GM18507 (cell line): ENCODE measurements at places on chromosomes 7 and 10.

DNA sequence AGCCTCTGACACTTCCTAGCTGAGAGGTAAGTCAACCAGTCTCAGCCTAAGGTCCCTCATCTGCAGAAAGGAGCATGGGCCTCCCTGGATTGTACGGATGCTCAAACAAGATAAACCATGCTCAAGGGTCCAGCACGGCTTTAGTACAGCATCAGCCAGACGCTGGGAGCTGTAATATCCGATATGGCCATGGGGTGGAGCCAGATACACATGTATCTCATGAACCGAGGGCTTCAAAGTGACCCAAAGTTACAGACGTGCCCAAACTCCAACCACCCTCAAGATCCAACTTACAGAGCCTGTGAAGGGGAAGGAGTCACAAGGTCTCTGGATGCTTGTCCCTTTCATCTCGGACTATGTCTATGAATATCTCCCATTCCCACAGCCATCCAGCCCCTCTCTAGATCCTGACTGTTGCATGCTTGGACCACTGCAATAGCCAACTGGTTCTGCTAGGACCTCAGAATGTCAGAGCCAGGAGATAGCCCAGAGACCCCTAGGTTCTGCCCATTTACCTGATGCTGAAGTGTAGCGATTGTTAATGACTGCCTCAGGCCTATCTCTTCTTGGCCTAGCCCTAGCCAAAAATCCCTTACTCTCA, 142.4 kb downstream of the SH3PXD2A start:
- DNase-seq: no peak

- peak; percentile 20 for DNase-seq
Measured at GRCh38 chr7:38932509-38933168, 23.6 kb upstream of the VPS41 start.

- no peak for DNase-seq
Measured at GRCh38 chr10:50866317-50866716, 19.1 kb downstream of the A1CF start.

- DNase-seq: no peak
Measured at GRCh38 chr10:49243139-49243538, 54.9 kb upstream of the TMEM273 start.

DNA sequence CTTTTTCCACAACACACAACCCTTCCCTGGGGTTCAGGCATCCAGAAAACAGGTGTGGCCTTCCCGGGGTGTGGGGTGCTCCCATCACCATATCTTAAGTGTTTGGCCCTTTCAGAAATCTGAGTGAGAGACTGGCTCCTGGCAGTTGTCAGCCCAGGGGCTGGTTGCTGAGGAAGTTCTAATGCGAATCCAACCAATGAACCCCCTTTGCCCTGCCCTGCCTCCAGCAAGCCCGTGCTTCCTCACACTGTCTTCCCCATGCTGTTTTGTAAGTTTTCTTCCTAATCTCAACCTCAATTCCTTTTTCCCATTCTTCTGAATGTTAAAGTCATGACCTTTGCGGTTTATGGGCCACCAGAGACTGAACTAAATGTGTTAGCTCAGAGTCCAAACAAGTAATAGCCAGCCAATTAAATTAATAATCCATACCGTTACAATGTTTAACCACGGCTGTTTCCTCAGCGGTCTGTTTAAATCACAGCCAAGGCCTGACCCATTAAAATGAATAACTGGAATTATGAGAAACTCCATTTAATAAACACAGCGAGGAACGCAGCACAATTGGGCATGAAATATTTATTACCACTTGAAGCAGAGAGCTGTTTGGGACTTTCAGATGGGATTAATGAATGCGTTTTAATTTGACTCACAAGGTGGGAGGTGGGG, 90.9 kb upstream of the TCF7L2 start:
- no peak for DNase-seq

DNA sequence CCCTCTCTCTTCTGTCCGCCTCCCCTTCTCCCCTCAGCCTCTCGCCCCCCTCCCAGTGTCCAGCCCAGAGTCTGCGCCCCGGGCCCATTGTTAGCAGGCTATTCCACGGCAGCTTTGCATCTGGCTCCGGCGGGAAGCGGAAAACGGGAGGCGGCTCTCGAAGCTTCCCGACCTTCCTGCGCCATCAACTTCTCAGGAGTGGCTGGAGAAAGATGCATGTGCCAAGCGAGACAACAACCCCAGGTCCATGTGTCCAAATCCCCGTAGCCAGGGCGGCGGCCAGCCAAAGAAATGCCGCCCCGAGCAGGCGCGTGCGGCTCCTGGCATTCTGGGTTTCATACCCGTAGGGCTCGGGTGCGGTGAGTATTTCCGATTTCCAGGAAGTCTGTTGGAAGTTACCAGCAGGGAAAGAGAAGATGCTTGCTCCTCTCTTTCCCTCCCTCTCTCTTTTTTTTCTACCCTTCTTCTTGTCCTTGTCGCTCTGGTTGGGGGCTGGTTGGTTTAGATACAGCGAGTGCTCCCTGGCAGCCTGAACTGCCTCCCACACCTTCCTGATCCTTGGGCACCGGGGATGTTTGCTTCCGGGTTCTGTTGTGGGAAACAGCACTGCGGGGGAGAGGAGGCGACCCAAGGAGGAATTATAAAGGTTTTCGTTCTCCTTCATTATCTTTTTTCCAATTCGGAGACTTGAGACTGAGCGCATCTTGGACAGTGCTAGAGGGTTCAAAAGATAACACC, 1.2 kb upstream of the HOXA2 start:
- no peak for DNase-seq

DNA sequence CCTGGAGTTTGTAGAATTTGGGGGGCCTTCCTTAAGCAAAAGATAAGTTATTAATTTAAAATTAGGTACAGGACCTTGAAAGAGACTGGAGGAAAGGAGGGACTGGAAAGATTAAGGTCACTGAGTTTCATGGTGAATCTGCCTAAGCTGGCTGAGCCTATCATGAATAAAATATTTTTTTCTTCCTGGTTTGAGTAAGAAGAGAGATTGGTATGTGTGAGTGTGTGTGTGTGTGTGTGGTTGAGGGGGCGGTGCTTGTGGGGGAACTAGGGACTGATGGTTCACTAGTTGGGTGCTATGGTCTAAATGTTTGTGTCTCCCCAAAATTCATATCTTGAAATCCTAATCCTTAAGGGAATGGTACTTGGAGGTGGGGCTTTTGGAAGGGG, 142.5 kb upstream of the PRKCQ start:
- DNase-seq: no peak

GRCh38 chr7:103857435-103857834, 132.0 kb downstream of the RELN start:
- no peak for DNase-seq
